ENCODE measurements at places on chromosomes 16 and 17.

- DNase-seq: no peak
Measured at GRCh38 chr17:38585918-38586529, 19.7 kb downstream of the SRCIN1 start.

DNA sequence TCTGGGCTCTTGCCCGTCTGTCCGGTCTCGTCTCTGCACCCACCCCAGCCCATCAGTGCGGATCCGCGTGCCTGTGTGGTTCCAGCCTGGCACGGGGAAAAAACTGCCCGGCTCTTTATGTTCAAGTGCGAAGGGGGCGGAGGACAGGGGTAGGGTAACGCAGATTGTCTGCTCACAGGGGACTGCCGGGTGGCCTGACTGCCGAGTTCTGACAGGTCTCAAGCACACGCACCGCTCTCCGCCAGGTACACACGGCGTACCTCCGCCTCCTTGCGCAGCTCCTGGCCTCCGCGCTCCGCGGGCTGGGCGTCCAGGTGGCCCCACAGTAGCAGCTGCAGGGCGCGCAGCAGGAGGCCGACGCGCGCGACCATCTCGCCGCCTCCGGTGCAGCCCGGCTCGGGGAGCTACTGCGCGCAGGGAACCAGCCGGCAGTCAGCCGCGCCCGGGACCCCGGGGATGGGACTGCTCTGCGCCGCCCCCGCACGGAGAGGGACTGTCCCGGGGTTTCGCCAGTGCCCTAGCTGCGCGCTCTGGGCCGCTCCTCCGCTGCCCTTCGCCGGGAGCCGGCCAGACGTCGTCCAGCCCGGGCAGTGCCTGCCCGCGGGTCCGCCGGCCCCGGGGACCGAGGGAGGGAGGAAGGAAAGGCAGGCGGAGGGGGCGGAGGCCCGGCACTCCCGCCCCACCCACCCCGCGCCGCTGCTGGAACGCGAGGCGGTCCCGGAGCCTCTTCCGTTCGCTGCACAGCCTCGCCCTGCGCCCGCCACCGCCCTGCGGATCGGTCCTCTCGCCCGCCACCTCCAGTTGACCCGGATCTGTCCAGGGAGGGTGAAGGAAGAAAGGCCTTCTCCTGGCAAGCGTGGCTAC is at the start of gene MMP28:
MMP28 (minus strand) TSS at position 635 of the 864 bp plus-strand sequence; CDS start at position 371, 264 bp downstream.
- peak; percentile 66 for DNase-seq

DNA sequence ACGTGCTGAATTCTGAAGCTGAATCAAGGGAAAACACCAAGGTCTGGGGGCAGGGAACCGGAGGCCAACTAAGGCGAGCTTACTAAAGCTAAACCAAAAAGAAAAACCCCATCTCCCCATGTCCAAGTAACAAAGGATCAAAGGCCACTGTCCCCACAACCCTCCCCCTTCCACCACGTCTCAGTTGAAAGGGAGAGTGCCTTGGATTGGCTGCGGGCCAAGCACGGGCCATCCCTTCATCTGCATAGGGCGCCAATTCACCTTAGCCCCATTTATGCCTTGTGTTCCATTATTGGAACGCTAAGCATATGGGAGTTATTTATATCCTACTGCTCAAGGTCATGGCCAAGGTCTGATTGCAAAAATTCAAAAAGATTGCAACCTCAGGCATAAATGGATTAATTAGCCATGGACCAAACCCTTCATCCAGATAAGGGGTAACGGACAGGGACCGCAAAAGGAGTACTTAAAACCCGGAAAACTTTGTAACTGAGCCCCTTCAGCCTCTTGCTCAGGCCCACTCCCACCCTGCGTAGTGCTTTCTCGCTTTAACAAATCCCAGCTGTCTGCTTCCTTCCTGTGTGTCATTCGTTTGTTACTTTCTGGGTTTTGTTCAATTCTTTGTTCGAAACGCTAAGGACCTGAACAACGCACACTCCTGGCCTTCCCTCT is 740 bp upstream of the ATP6V0D1 start:
- DNase-seq: peak; percentile 66

DNA sequence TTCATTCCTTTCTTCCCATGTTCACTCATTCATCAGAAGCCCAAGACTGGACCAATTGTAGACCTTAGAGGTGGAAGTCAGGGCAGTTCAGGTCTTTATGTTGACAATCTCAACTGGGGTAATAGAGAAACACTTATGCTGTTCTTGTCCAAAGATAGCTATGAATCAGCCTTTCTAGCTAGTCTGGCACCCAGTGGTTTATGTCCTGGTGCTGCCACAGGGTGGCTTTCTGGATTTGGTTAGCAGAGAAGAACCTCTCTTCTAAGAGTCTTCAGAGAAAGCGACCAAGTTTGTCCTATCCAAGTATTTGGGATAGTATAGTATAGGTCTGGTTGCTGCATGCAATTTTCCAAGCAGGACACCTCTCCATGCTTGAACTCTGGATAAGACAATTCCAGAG is 83.3 kb downstream of the NOG start:
- DNase-seq: no peak

- DNase-seq: no peak
Measured at GRCh38 chr16:54843424-54843750, 87.3 kb upstream of the IRX5 start.

- no peak for DNase-seq
Measured at GRCh38 chr17:77366206-77366557, 225.4 kb downstream of the SEC14L1 start.

- no peak for DNase-seq
Measured at GRCh38 chr17:60601447-60602384, 1.7 kb downstream of the PPM1D start.

DNA sequence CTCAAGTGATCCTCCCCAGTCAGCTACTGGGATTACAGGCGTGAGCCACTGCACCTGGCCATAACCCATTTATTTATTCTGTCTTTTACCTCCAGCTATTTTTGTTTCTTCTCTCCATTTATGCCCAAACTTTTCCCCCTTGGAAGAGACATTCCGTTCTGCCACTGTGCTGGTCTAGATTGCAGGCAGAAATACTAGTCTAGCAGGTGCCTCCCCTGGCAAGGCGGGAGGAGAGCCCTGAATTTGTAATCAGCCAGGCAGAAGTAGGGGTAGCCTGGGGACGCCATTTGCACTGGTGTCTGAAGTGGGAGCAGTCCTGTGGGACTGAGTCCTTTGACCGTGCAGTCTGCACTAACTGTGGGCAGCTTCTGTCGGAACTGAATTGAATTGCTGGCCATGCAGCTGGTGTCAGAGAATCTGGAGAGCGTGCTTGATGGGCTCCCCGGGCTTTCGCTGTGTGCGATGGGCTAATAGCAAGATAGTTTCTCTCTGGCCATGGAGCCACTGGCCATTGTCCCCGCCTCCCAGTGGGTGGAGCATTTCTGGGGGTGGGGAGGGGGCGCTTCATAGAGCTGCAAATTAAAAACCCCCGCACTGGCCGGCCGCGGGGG is 31.5 kb upstream of the LITAF start:
- no peak for DNase-seq
